ENCODE measurements at places on chromosomes 6 and 20. TPM values are rescaled to one million over a fixed set of nuclear protein-coding genes. Genes with fewer than 3 reads are reported as not detected.

MYCT1 gene
- total RNA-seq = not detected

DBNDD2 gene
- 12.1 TPM for total RNA-seq

GRCh38 chr20:18588574-18588933 lies 700 bp downstream of the DTD1 start:
- ATAC-seq = peak; percentile 28

DNA sequence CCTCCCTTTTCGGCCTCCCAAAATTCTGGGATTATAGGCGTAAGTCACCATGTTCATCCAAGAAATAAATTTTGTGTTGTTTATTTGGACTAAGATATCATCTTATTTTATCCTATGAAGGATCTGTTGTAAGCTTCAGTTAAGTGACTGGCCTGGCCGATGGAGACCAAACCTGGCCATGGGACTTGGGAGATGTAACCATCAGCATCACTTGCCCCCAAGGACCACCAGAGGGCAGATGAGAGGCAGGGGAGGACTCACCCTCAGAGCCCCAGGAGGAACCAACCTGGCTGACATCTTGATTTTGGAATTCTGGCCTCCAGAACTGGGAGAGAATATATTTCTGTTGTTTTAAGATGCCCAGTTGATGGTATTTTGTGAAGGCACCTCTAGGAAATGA lies 266.7 kb downstream of the CDH26 start:
- ATAC-seq = no peak

- no peak for ATAC-seq
Measured at GRCh38 chr6:163926642-163927041, 512.1 kb downstream of the QKI start.

GRCh38 chr6:112595841-112596240 lies 248.7 kb downstream of the RFPL4B start:
- no peak for ATAC-seq

GRCh38 chr6:42505385-42505718 lies 53.6 kb upstream of the TRERF1 start:
- no peak for ATAC-seq

Measured in motor neuron (in vitro differentiated cells).